ENCODE measurements at places on chromosomes 5 and 9.
A peak's percentile ranks its signal among the peaks of the same experiment; 100 is the strongest.

- no peak for DNase-seq
These were observed 115.1 kb downstream of the BAAT start for GRCh38 chr9:101269591-101270283.

DNA sequence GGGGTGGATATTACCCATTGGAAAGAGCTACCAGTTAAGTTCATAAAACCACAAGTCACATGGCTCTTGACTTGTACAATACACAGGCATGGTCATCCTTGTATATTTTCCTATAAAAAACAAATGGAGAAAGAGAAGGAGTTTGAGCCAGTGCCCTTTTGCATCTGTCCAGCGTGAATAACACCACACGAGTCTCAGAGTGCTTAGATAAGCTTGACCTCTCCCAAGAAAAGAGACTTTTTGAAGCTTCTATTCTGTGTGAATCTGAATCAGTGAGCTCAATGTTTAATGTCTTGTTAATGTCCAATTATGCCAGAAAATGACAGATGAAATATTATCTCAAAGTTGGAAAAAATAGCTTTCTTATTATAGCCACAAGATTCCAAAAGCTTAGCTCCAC lies 30.9 kb upstream of the LPAR1 start:
- DNase-seq = no peak

DNA sequence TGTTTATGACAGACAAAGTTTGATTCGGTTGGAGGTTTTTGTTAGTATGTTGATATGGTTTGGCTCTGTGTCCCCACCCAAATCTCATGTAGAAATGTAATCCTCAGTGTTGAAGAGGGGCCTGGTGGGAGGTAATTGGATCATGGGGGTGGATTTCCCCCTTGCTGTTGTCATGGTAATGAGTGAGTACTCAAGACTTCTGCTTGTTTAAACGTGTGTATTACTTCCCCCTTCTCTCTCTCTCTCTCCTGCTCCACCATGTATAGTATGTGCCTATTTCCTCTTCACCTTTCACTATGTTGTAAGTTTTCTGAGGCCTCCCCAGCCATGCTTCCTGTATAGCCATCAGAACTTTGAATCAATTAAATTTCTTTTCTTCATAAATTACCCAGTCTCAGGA lies 415.1 kb downstream of the HCN1 start:
- no peak for DNase-seq

GRCh38 chr5:149320791-149321330 lies 24.4 kb upstream of the GRPEL2 start:
- no peak for DNase-seq

DNA sequence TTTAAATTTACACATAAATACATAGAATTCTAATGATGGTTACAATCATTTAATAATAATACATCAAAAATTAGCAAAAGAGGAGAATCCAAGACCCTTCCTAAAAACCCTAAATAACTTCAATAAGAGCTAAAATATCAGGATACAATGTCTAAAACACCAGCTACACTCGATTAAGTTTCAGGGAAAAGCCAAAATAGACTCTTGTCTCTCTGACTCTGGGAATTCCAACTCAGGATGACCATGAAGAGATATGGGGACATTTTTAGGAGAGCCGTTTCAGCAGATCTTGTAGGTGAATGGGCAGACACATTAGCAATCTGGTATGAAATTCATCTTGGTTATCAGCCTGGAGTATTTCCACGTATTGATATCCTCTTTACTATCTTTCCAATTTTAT lies 193.3 kb upstream of the NR3C1 start:
- no peak for DNase-seq

GRCh38 chr9:135448663-135449100 lies 30.9 kb upstream of the PPP1R26 start:
- DNase-seq = no peak

DNA sequence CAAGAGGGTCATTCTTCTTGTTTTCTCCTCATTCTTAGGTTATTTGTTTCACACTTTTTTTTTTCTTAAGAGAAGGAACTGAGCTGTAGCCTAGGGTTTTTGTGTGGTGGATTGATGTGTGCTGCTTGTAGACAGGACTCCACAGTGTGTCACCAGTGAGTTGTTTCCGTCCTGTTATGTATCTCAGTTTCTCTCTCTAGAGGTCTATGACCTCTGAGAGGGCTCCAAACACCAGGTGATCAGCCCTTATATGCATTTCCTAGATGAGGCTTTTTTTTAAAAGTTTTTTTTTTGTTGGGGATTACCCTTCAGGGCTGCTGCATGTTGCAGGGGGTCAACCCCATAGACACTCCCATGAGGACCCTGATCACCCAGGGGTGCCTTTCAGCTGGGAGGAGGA lies 124.2 kb upstream of the MAST4 start:
- DNase-seq = no peak

DNA sequence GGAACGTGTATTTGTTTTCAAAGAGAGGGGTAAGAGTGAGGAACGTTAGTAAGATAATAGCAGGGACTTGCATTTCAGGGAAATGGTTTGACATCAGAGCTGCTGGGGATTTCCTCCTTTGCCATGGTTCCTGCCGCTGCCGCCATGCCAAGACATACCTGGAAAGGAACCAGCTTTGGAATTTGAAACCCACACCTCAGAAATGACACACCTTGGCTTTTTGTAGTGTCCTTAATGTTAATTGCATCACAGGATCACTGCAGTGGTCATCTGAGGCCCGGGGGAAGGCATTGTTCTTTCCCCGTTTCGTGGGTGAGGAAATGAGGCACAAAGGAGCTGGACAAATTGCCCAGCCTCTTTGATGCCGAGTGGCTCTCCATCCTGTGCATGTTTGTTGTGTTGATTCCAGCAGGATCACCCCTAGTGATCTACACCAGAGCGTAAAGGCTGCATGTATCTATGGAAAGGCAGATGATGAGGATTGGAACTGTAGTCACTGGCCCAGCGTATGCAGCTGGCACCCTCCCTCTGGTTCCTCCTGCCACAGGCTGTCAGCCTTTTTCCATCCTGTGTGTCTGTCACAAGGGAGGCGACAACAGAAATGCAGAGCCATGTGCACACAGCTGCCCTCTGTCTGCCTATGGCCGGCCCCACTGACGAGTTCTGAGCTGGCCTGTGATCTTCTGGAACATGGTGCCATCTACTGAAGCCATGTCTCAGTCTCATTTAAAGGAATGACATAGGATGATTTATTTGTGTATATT lies 37.8 kb downstream of the SLC46A2 start:
- DNase-seq = no peak

DNA sequence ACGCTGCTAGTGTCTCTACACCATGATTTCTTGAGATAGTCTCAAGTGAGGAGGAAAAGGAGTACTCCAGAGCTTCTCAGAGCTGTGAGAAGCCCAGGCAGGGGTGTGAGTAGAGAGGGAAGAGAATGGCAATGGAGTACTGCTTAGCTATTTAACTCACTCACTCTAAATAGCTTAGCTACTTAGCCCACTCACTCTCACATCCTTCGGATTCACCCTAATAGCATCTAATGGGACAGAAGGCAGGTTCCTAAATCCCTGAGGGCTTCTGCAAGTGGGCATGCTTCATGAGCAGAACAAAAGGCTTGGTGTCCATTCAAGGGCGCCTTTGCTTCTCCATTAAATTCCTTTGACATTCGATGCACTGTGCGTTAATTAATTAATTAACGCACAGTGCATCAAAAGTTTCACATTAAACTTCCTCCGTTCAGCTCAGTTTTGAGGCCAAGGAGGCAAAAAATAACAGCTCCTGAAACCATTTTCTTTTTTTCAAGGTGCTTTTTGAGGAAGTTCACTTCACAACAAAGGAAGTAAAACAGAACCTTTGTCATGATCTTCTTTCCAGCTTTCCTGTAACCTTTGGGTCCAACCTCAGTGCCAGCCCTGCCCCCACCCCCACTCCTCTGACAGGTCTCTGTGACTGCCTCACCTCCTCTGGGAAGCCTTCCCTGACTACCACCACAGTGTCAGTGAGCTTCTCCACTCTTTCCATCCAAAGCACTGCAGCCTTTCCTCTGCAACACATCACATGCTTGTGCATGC lies 294.0 kb downstream of the SEC61B start:
- DNase-seq = no peak

- no peak for DNase-seq
These were observed 37.3 kb upstream of the FUBP3 start for GRCh38 chr9:130542038-130542437.

DNA sequence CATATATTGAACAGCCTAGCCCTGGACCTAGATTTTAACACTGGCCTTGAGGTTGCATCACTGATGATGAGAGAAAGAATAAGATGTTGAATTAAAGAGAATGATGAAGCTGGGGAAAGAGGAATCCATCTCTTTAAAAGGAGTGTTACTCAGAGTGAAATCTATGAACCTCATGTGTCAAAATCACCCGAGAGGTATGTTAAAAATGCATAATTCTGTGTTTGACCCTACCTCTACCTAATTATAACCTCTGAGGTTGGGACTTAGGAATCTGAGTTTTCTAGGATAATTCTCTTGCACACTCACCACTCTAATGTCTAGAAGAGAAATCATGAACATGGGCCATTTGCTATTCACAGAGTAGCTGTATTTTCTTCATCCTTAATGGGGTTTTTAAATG lies 479.4 kb downstream of the ENC1 start:
- DNase-seq = no peak

- no peak for DNase-seq
These were observed 238.0 kb upstream of the IRX2 start for GRCh38 chr5:2989517-2989916.

DNA sequence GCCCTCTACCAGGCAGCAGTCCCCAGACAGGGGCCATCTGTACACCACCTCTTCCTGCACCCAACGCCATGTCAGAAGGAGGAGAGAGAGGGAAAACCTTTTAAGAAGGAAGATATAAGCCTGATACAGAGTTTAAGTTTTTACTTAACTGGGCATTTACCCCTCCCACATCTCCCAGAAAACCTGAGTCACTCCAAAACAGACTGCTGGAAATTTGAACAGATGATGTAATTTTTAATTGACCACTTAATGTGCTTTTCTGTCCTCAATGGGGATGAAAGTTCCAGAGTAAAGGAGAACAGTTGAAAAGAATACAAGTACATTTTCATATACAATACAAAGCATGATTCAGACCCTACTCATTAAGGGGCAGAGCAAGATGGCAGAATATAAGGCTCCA lies 63.9 kb downstream of the TTC39B start:
- no peak for DNase-seq

- DNase-seq = no peak
These were observed 2.4 kb upstream of the DAB2 start for GRCh38 chr5:39427229-39427628.

DNA sequence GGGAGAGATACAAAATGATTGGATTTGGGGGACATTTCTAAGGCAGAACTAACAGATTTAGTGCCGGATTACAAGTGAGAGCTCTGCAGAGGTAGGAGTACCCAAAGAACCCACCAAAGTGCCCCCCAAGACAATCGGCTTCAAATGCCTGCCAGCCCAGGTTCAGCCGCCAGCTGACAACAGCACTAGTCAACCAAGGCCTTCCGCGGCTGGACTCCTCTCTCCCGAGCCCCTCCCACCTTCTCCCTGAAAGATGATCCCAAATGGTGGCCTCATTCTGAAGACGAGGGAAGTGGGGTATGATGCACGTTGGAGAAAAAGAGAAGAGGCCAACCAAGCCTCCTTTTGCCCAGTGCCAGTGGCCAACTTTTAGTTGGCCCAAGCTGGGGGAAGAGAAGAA lies 210.4 kb upstream of the SLC30A5 start:
- DNase-seq = no peak

- DNase-seq = peak; percentile 40
These were observed 25.2 kb downstream of the SLC28A3 start for GRCh38 chr9:84315278-84315877.

DNA sequence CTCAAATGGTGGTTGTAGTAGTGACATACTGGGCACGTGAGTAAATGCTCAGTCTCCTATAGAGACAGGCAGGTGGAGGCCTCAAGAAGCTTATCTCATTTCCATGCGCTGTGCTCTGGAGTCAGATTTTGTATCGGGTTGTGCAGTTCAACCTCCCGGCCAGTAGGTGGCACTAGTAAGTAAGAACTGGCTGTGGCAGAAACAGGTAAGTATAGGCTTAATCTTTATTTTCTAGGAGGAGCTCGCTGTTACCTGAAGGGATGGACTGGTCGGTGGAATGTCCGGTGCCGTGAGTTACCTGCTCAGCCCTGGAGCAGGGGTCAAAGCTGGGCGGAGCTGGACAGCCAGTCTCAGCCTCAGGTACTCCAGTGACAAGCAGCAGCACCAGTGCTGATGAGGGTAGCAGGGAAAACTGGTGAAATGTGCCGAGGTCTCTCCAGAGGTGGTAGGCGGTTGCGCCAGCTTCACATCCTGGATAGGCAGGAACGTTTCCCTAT lies 880.1 kb upstream of the SEMA6A start:
- DNase-seq = peak; percentile 5

DNA sequence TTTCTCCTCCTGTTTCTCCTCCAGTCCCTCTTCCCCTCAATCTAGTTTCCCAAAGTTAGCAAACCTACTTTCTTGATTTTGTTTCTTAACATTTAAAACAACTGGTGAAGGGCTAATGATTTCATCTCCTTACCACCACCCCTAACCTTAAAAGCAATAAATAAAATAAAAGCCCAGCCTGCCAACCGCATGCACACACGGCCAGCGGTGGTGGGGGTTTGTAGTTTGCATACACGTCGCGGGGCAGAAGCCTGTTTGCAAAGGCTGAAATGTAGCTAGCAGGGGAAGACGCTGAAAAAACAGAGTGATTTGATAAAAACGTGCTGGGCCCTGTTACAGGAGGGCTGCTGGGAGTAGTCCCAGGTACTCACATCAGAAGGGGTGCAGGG lies 1.9 kb upstream of the DMRT2 start:
- DNase-seq = no peak

GRCh38 chr5:1447671-1448361 lies 2.6 kb upstream of the SLC6A3 start:
- no peak for DNase-seq

DNA sequence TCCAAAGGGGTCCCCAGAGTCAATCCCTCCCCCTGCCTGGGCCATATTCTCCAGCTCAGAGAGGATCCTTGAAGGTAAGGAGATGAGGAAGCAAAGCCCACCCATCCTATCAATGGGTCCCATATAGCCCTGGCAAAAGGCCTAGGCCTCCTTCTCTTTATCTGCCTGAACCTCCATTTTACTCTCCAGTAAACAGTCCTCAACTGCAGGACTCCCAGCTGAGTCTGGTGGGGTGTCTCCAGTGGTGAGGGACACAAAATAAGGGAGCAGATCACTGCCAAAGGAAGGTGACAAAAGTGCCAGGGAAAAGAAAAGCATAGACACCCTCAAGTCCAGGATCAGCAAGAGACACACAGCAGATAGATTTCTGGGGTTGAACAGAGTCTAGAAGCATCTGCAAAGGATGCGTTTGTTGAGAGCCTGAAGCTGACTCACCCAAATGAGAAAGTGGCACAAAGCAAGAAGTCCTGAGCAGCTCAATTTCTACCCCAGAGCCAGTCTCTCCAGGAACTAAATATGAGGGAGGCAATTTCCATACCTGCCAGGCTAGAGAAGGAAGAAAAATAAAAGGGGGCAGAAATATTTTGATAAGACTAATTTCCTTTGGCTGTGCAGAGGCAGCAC lies 2.7 kb upstream of the EBF1 start:
- no peak for DNase-seq

DNA sequence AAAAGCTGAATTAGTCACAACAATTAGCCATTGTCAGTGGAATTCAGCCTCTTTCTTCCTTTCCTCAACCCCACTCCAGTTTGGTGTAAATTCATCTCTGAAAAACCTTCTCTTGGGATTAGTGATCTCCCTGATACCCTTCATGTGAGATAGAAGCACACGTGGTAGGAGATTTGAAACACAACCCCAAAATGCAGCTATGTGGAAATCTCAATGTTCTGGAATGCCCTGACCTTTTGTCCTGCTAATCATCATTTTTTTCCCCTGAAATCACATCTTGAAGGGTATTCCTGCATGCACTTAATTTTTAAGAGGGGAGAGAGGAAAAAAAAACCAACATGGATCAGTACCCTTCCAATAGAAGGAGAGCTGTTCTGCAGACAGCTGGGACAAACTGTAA lies 612.6 kb downstream of the EBF1 start:
- no peak for DNase-seq

Measured in stimulated activated CD4-positive, alpha-beta T cell treated with anti-CD3 and anti-CD28 coated beads, Interleukin-1b, Interleukin-23, amount 100 ng/mL, for 24 hours (primary cell).